ENCODE measurements at places on chromosomes 6 and 20.

GRCh38 chr6:151814614-151815013 is 7.1 kb downstream of the ESR1 start:
- no peak for DNase-seq

DNA sequence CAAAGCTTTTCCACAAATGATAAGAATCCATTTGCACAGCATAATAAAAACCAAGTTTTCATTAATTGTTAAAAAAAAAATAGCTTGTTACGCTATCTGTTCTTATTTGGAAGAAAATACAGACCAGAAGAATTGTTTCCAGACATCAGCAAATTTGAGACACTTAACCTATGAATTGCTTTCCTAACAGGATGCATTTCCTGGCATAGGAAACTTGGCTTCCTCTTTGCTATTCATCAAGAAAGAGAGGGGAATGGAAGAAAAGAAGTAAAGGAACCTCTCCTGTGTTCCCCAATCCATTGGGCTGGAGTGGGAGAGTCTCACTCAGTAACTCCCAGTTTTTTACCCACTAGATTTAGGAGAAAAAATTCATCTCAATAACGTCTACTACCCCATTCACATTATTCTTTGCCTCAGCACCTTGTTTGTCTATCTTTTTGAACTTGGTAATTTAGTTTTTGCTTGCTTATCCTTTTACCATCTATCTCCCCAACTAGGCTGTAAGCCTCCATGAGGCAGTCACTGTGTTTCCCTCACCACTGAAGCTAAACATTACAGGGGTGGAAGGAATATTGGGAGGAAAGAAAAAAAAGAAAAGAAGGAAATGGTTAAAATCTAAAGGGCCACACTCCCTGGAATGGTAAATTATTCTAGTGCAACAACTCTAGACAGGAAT is 150.3 kb downstream of the COL21A1 start:
- DNase-seq, result no peak

DNA sequence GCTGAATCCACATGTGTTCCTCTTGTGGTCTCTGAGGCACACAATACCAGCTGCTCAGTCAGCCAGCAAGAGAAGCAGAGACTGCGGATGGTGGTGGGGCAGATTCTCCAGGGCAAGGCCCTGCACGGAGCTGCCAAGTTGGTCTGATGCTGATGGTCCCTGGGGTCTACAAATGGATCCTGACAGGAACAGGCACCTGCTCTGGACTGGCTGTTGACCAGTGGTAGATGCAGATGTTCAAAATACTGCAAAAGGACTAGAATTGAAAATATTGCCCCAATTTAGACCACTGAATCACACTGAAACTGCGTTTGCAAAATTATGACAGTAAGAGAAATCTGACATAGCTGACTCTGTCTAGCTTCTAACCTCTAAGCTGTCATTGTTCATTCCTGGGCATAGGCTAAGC is 29.6 kb upstream of the TUBB2A start:
- no peak for DNase-seq

- no peak for DNase-seq
Measured at GRCh38 chr6:13851330-13851729, 37.0 kb upstream of the MCUR1 start.

DNA sequence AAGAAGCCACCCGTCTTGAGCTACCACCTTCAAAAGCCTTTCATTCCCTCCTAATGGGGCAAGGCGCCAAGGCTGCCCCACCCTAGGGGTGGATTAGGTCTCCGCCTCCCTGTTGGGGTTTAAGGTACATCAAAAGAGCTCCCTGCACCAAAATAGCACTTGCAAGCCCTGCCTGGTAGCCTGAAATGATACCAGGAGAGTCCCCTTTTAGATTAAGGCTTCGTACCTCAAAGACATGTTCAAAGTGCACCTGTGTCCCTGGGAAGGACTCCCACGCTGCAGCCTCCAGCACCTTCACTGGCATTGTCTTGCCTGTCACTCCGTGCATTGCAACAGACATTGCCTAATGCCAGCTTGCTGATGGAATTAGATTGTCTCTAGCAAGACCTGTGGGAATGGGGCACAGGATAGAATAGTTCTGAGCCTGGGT is 15.7 kb upstream of the CDKN1A start:
- DNase-seq, result no peak

DNA sequence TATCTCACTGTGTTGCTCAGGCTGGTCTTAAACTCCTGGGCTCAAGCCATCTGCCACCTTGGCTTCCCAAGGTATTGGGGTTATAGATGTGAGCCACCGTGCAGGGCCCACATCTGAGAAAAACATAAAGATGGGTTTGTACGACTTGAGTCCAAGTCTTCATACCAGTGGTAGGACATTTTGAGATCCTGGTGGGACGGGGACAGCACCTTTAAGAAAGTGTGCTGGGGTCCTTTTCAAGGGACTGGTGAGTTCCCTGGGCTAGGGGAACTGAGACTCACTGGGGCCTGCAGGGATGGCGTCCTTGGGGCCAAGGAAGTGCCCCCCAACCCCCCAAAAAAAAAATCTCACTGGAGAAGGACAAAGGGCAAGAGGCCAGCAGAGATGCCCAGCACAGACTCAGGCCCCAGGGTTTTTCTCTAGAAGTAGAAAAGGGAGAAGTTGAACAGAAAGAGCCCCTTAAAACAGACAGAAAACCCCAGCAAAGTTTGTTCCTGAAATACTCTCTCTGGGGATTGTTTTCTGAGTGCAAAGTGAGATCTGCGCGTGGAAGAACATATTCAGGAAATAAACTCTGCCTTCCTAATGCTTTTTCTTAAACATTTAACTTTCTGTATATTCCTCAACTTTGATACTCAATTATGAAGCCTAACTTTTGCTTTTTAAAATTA is 10.7 kb downstream of the OSBPL2 start:
- DNase-seq, result no peak

DNA sequence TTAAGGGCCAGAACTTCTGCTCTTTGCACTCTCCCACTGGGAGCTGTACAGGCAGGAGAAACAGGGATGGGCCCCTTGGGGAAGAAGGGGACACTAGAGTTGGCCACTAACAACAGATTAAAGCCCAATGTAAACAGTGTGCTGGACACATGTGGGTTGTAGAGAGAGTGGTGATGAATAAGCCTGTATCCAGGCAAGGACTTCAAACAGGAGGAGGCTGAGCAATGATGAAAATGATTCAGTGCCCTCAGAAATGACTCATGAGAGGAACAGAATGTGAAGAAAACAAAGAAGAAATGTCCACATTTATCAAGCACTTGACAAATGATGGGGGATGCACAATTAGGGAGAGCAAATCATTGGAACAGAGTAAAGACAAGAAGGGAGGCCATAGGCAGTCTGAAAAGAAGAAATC is 242.3 kb downstream of the TBX18 start:
- DNase-seq, result no peak

DNA sequence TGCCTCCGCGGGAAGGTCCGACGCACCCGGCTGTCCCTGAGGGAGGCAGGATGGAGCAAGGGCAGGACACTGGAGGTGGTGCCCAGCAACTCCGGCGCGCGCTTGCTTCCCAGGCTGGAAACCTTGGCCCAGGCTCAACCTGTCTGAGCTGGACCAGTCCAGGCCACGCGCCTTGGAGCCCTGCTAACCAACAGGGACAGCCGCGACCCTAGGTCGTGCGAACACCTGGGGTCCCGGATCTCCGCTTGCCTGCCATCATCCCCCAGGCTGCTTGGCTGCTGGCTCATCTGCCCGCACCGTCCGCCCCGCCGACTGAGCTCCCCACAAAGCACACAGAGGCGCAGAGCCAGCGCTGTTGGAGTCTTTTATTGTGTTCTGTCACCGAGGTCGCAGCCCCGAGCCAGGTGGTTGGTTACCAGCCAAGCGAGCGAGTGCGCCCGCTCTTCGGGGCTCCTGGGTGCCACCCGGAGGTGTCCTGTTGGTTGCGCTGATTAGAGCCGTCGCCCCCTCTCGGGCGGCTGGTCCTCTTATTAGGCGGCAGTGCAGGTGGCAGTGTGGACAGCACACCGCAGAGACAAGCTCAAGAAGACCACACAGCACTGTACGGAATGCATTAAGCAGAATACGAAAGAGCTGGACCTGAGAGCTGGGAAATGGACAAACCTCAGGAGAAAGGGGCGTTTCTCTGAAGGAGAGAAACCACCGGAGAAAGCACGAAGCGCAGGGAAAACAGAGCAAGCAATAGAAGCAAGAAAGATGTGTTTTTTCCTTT is 3.8 kb downstream of the COL12A1 start:
- no peak for DNase-seq

DNA sequence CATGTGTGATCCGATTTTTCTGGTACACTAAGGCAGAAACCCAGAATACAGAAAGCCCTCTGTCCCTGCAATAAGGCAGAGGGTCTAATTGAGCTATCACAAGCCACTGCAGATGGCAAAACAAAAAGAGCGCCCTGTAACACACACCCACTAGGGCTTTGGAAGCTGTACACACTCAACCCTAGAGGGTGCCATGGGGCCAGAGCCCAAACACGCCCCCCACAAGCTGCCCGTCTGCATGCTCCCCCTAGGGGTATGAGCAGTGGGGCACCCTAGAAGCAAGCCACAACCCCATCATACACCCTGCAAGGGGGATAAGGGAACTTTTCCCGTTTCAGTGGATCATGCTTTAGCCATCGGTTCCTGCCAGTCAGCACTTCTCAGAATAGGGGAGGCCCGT is 62.2 kb upstream of the PDE10A start:
- no peak for DNase-seq

- no peak for DNase-seq
Measured at GRCh38 chr20:53258741-53259140, 286.6 kb downstream of the TSHZ2 start.

GRCh38 chr6:5084360-5084780 is 771 bp upstream of the PPP1R3G start:
- no peak for DNase-seq

DNA sequence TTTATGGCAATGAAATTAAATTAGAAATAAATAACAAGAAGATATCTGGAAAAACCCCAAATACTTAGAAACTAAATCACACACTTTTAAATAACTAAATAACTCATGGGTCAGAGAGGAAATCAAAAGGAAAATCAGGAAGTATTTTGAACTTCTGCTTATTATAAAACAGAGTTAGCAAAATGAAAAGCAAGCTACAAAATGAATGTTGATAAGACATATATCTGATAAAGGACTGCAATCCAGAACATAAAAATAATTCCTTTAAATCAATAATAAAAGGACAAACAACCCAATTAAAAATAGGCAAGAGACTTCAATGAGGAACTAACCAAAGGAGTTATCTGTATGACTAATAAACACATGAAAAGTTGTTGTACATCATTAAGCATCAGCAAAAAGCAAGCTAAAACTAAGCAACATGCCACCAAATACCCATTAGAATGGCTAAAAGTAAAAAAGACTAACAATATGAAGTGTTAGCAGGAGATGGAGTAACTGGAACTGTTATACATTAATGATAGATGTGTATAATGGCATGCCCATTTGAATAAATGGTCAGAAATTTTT is 38.9 kb upstream of the STMND1 start:
- DNase-seq, result no peak

- no peak for DNase-seq
Measured at GRCh38 chr6:26216886-26217713, 129.9 kb downstream of the HFE start.

DNA sequence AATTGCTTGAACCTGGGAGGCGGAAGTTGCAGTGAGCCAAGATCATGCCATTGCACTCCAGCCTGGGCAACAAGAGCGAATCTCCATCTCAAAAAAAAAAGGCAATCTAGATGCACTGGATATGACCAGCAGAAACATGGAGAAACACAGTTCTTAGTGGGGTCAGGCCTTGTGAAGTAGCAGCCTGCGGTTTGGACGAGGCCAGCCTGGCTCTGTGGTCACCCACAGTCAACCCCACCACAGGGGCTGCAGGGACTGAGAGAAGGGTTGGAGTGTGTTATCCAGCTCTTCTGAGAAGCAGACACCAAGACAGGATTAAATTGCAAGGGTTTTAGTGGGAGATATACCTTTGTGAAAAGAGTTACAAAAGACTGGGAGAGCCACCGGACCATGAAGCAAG is 194.3 kb upstream of the PROKR2 start:
- DNase-seq, result no peak

- DNase-seq, result no peak
Measured at GRCh38 chr20:21049305-21049828, 56.8 kb downstream of the LINC00237 start.

GRCh38 chr6:105453968-105454367 is 51.1 kb upstream of the PREP start:
- DNase-seq, result no peak

GRCh38 chr20:59525500-59526241 is 78.7 kb upstream of the PHACTR3 start:
- peak; percentile 15 for DNase-seq
